ENCODE measurements at places on chromosomes 5 and 9.
A peak's percentile ranks its signal among the peaks of the same experiment; 100 is the strongest.

GRCh38 chr9:86326536-86326935 lies 27.7 kb downstream of the TUT7 start:
- DNase-seq = no peak

GRCh38 chr5:17912794-17913193 lies 278.5 kb downstream of the TAF11L14 start:
- DNase-seq = no peak

DNA sequence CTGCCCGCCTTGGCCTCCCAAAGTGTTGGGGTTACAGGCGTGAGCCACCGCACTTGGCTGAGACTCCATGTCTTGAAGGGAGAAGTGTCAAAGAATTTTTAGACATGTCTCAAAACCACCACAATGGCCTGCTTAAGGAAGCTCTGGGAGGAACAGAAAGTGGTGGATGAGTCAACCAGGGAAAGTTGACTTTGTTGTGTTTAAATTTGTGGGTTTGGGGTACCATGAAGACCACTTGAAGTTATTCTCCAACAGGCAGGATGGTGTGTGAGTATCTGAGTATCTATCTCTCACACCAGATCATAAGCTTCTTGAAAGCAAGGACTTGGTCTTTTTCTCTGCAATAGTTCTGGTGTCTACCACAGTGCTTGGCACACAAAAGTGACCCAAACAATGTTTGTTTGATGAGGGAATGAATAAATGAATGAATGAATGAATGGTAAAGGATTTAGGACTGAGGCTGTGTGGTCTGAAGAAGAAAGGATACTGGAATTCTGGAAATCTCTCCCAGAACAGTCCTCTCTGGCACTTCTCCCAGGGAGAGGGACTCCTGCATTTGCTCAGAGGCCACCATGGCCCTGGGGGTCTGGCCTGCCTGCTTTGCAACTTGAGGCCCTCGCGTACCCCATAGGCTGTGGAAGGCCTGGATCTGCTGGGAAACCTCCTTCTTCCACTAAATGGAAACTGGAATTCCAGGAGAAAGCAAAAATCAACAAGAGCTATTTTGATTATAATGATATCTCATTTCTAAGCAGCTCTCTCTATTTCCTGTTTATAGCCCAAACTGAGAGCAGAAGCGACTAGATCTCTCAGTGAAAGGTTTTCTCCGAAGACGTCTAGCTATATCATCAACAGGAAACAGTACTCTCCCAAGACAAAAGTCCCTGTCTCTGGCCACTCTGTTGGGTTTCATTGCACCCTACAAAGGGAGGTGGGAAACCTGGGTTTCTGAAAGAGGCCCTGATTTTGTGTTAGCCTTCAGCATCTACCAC lies 187.9 kb downstream of the PALM2AKAP2 start:
- no peak for DNase-seq

- DNase-seq = no peak
Observed at GRCh38 chr5:107104040-107104995, 566.4 kb downstream of the EFNA5 start.

DNA sequence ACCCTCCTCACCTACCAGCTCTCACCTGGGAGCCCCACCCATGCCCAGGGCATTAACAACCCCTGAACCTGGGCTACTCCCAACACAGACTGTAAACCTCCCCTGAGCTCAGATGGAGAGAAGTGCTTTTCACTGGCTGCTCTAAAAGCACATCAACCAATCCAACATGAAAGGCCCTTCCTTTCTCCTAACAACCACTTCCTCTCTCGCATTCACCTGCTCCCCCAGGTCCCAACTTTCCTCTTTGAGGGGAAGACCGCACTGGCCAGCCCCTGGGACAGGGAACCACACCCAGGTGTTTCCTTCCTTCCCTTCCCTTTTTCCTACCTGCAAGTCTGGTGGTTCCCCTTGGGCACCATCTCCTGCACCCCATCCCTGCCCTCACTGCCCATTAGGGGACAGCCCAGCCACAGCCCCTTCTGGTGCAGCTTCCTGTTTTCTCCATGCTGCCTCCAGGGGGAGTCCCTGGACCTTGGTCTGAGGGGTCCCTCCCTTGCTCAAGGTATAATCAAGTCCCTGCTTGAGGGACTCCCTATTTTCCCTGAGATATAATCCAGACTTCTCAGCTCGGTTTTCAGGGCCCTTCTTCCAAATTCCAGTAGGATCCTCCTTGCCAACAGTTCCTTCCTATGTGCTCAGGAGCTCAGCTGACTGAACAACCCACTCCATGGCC lies 30.5 kb upstream of the DAB2IP start:
- DNase-seq = peak; percentile 38

- DNase-seq = peak; percentile 99
Observed at GRCh38 chr5:82396871-82397514, 118.8 kb upstream of the RPS23 start.

DNA sequence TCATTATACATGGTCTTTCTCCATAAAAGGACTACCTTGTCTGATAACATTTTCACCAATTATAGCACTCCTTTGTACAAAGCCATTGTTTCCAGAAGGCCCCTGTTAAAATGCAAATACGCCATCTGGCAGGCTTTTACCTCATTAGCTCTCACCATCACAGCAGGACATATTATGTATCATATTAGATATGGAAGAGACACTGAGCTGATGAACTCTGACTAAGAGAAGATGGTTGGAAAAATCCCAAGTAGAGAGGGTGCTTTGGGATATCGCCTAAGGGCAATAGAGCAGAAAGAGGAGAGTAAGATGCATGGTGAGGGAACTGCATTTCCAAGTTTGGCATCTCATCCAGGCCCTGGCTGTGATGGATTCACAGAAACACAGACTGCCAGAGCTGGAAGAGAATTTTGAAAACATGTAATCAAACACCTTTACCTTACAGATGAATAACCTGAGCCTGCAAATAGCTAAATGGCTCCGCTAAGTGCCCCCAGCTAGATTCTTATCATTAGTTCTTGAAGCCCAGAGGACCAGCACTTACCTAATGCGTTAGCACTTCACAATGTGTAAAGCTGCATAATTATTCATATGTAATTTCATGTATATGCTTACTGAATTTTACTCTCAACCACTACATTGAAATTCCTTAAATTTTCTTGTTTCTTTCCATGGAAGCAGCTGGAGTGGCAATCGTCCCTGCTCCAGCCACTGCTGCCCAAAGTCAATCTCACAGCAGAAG lies 393.6 kb upstream of the IZUMO3 start:
- DNase-seq = no peak

- no peak for DNase-seq
Observed at GRCh38 chr5:163502521-163502920, 2.9 kb upstream of the MAT2B start.

- DNase-seq = peak; percentile 40
Observed at GRCh38 chr5:80516826-80517225, 28.9 kb downstream of the FAM151B start.

DNA sequence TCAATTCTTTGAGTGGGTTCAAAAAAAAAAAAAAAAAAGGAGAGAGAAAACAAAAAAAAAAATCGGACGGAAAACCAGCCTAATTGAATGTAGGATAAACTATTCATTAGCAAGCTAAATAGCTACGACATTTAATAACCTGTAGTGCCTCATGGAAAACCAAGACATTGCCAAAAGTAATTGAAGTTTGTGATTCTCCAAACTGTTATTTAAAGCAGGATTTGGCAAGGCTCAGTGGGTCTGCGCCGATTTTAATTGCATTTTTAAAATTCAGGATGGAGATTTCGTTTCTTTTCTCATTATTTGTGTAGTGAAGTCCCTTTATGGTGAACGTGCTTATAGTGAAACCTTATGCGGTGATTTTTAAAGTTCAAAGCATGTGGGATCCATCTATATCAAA lies 127.2 kb upstream of the NFIB start:
- DNase-seq = no peak

DNA sequence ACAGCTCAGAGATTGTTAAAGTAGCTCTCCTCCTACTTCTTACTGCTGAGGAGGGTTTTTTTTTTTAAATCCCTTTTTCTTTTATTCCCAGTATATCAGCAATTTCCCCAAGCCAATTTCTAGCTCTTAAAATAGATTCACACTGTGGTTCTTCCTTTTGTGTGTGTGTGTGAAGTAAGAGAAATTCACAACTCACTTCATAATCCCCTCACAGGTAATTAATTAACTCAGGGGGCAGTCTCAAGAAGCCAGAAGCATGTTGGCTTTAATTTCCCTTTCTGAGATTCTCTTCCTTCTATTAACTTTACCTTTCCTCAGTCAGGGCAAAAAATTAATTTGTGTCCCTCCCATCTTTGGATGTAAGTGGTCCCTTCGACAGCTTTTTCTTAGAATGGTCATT lies 71.0 kb upstream of the HMHB1 start:
- no peak for DNase-seq

GRCh38 chr9:11039006-11039405 lies 426.2 kb upstream of the PTPRD start:
- DNase-seq = peak; percentile 8

- no peak for DNase-seq
Observed at GRCh38 chr5:66671305-66671704, 75.1 kb downstream of the MAST4 start.

GRCh38 chr9:129481810-129482511 lies 138.9 kb downstream of the C9orf50 start:
- peak; percentile 81 for DNase-seq

All from fibroblast of skin of right biceps (primary cell).